NCI-H526 (cell line): ENCODE measurements at places on chromosomes 2 and 18.

- peak; percentile 85 for DNase-seq
These were observed 492.0 kb downstream of the TNS1 start for GRCh38 chr2:217510771-217511291.

GRCh38 chr2:241199897-241200821, 11.7 kb downstream of the ANO7 start:
- no peak for DNase-seq

DNA sequence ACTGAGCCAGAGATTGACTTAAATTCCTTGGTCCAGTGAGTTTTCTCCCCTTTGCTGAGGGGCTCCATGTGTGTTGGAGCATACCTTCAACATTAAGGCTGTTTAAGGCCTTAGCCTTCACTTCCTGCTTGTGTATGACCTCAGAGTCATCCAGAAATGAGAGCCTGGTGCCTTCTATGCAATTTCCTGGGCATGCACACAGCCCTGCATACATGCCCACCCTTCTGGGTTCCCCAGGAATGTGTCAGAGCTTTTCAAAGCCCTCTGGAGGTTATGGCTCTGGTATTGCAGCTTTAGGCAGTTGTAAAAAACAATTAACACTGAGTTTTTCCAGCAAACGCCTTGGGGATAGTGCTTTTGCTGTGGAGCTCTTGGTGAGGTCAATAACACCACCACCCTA, 16.7 kb downstream of the IL1R1 start:
- DNase-seq: no peak

GRCh38 chr2:237650455-237650850, 23.1 kb downstream of the LRRFIP1 start:
- DNase-seq: no peak

DNA sequence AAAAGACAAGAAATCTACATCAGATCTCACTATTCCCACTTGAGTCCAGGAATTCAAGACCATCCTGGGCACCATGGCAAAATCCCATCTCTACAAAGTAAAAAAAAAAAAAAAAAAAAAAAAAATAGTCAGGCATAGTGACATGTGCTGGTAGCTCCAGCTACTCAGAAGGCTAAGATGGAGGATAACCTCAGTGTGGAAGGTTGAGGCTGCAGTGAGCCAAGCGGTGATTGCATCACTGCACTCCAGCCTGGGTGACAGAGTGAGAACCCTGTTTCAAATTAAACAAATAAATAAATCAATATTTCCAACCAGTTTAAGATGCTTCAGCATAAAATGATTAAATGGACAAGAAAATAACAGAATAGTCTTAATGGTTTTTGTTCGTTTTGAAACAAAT, 197.4 kb downstream of the DSEL start:
- no peak for DNase-seq

DNA sequence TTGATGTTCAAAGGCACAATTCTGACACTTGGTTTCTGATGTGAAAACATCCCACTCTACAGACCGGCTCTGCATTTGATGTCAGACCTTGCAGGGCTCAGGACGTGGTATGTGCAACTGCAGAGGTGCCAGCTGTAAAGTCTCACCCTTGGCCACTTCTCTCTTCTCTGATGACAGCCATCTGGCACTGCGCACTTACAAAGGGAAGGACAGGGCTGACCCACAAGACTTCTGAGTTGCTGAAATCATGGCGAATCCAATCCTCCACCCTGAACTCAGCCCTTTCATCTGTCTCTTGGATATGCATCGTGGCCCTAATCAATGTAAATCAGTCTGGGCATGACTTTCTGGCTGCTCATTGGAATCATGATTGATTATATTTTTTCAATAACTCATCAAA, 82.5 kb downstream of the SEPTIN10 start:
- no peak for DNase-seq

DNA sequence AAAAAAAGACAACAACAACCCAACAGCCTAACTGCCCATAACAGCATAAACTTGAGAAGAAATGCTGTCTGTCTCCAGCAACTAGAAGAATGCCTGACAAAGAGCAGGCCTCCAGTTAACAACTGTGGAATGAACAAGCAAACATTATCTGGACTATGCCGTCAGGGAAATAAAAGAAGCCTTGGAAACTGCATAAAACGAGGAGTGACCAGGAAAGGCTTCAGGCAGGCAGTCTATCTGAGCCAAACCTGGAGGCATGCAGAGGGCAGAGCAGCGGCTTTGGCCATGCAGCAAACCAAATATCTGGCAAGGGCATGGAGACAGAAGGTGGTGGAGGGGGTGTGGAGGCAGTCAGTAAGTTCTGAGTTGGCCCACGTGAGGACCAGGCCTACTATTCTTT, 11.1 kb downstream of the HES6 start:
- DNase-seq: no peak

DNA sequence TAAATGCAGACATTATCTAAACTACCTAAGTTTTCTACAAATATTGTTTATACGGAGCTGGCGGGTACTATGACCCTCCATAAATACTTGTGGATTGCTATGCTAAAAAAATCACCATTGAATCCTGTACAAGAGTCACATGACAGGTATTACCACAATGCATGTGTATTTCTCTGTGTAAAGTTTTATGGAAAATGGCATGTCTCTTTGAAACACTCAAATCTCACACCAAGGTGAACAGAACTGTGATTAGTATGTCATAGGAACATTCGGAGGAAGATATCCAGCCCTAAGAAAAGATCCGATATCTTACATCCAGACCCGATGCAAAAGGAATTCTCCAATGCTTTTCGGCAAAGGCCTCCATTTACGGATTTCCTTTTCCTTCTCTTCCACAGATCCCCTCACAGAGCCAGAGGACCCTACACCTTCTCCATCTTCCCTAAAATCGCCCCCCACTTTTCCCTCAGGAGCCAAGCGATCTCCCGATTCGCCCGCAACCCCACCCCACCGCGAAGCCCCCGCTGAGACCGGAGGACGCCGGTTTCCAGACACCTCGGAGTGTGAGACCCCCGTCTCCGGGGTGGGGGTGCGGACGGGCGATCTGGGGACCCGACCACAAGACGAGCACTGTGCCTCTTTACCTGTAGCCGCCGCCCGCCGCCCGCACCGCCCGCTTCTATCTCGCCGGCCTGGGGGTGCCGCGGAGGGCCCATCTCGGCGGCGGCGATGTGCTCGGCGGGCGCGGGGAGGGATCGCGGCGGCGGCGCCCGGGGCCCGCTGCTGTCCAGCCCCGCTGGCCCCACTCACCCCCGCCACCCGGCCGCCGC, 1.2 kb downstream of the SAP130 start:
- DNase-seq: no peak

GRCh38 chr2:102140377-102140776, 2.2 kb upstream of the IL1R1 start:
- no peak for DNase-seq

DNA sequence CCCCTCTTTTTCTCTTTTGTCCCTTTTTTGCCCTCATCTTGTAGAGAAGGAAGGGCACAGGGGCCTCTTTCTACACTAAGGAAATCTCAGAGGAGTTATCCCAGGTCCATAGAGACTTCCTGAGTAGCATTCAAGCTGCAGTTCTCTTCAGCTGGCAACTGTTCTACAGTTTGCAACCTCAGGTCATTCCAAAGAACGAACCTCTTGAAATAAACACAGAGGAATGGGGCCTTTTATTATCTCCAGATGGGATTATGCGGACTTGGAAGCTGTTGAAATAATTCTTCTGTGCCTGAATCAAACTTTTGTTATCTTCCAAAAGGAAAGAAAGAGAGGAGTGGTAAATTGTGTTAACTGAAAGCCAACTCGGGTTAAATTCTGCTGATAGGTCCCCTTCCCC, 31.0 kb upstream of the NFE2L2 start:
- DNase-seq: no peak

- no peak for DNase-seq
These were observed 258.9 kb downstream of the NAPG start for GRCh38 chr18:10784596-10785202.

- DNase-seq: peak; percentile 20
These were observed 63.6 kb upstream of the ACSL3 start for GRCh38 chr2:222797261-222797660.

- DNase-seq: no peak
These were observed 465.1 kb upstream of the HNRNPA3 start for GRCh38 chr2:176747506-176747905.

- no peak for DNase-seq
These were observed 107.5 kb upstream of the EML6 start for GRCh38 chr2:54615832-54616534.

DNA sequence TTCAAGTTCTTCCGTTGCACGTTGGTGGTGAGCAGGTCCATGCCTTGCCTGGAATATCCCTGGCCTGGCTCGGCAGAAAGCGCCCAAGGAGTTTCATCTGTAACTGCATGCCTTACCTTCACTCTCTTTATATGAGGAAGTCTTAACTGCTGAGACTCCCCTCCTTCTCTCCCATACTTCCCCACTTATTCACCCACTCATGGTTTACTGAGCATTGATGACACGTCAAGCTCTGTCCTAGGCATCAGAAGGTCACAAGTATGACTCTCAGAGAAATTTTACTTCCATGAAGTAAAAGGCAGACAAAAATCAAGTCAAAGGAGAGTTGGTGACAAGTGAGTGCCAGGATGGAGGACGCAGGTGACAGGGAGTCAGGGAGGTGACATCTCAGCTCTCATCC, 68.2 kb downstream of the TBC1D8 start:
- DNase-seq: no peak

GRCh38 chr18:13544953-13545352, 181.4 kb downstream of the FAM210A start:
- DNase-seq: no peak

DNA sequence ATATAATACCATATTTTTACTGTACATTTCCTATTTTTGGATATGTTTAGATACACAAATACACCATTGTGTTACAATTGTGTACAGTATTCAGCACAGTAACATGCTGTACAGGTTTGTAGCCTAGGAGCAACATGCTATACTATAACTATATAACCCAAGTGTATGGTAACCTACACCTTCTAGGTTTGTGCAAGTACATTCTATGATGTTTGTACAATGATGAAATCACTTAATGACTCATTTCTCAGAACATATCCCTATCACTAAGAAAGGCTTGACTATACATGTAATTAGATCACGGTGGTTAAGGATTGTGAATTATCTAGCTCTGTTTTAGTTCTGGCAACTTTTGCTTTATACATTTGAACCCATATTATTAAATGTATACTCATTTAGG, 31.3 kb downstream of the NPHP1 start:
- no peak for DNase-seq

DNA sequence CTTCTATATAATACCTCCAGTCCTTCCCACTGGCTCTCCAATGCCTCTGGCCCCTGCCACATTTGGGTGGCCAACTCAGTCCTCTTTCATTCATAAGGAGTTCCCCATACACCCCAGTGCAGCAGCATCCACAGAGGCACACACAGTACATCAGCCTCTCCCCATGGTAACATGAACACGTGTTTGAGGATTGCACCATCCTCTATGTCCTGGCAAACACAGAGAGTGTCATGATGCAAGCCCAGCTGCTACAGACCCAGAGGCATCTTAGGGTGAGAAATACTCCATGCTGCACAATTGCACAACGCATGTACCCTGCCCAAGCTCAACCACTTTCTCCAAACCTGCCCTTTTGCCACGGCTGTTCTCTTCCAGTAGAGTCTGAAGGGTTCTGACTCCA, 11.5 kb downstream of the IGFBP5 start:
- no peak for DNase-seq

- no peak for DNase-seq
These were observed 201.0 kb downstream of the MBD2 start for GRCh38 chr18:54023471-54023870.

DNA sequence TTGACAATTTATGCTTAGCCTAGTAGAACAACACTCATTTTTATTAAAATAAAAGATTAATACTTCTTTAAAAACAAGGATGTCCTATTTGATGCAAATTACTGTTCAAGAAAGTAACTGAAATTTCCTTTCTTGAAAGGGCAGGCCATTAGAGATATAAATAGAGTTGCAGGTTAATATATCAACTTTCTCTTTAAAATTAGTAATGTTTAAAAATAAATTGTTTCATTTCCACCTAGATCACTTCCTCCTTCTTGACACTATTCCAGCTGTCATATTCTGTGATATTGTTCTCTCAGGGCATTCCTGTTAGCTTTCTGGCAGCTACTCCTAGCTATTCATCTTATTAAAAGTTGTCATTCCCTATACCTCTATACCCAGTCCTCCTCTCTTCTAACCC, 357.9 kb upstream of the NRP2 start:
- no peak for DNase-seq

GRCh38 chr2:227717687-227718567, at the start of gene SLC19A3:
Gene SLC19A3, minus strand, starts transcription at chr2:227718028. Its CDS starts 15,710 bp downstream, at chr2:227702318.
- peak; percentile 54 for DNase-seq

GRCh38 chr2:170176212-170176611, 1.7 kb upstream of the MYO3B start:
- no peak for DNase-seq

GRCh38 chr2:172516299-172516698, 39.6 kb upstream of the PDK1 start:
- DNase-seq: no peak

GRCh38 chr18:27017901-27018500, 152.5 kb upstream of the AQP4 start:
- DNase-seq: no peak

- no peak for DNase-seq
These were observed 39.8 kb upstream of the CAB39 start for GRCh38 chr2:230672836-230673235.

- no peak for DNase-seq
These were observed 304.0 kb upstream of the TMEFF2 start for GRCh38 chr2:192498747-192499146.

GRCh38 chr2:69382547-69382946, 4.5 kb downstream of the GFPT1 start:
- no peak for DNase-seq

DNA sequence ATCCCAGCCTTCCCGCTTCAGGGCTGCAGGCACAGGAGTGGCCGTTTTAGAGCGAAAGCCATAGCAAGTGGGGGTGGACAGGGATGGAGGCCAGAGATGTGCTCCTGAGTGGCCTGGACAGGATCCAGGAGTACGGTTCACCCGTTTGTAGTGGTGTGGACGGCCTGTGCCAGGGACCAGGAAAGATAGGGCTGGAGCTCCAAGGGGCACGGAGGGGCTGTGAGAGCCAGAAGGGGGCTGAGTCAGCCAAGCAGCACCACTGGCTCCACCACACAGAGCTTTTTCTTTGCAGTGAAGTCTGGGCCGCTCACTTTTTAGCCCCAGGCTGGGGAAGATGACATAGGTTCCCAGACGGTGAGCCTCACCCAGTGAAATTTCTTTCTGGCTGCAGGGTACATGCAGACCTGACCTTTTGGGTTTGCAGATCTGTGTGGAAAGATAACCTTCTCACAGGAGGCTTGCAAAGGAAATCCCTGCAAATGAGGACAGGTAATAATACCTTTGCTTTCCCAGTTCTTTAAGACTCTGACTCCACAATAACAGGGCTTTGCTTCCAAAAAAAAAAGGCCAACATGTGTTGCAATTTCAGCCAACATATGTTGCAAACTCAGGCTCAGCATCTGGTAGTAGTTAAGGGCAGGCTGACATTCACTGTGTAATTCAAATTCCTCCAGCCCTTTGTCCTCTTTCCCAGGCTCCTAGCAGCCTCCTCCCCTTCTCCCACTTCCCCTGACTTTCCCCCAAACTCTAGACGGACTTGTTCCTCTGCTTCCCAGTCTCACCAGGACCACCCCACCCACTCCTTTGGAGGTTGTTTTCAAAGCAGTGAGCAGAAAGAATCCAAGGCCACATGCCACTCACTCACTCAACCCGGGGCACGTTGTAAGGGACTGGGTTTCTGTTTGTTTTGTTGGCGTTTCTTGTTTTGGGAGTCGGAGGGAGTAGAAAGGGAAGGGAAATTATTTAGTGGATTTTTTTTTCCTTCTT, 20.3 kb upstream of the LAPTM4A start:
- no peak for DNase-seq
